ENCODE measurements at places on chromosomes 6 and 20.

- DNase-seq, result no peak
Observed at GRCh38 chr6:1657771-1658165, 48.1 kb downstream of the FOXC1 start.

GRCh38 chr6:55136916-55137315, 37.4 kb upstream of the HCRTR2 start:
- DNase-seq, result no peak

GRCh38 chr20:3661814-3662665, 1.2 kb downstream of the GFRA4 start:
- DNase-seq, result no peak

- no peak for DNase-seq
Observed at GRCh38 chr6:169905041-169905807, 153.8 kb downstream of the ERMARD start.

- DNase-seq, result no peak
Observed at GRCh38 chr6:34534656-34535055, 21.5 kb downstream of the SPDEF start.

DNA sequence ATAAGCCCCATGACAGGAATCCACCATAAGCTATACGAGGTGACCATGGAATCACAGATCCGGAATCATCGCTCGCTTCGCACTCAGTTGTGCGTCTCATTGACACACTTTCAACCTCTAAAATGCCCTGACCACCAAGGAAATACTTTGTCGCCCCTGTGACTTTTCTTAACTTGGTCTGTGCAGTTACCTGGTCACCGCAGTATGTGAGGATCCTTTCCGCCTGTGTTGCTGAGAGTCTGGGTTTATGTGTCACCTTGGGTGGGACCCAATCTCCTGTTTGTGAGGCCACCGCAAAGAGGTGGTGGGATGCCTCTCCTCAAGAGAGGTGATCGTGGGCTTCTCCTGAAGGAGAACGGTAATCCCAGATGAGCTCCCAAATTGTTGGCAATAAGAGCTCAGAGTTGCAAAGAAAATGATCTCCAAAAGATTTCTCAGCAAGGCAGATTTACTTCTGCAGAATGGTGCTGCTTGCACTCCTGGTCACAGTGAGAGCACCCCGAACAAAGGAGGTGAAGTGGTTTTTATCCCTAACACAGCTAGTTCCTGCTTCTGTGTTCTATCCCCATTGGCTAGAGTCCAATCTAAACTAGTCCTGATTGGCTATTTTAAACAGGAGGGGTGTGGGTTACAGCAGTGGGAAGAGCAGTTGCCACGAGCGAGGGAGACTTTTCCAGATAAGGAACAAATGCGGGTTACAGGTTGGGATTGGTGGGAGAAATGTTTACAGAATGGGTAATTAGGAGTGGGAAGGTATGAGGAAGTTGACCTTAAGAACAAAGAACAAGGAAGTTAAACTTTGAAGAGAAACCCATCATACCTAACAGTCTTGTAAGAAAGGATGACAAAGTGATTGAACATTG, 9.1 kb upstream of the ZNFX1 start:
- no peak for DNase-seq

DNA sequence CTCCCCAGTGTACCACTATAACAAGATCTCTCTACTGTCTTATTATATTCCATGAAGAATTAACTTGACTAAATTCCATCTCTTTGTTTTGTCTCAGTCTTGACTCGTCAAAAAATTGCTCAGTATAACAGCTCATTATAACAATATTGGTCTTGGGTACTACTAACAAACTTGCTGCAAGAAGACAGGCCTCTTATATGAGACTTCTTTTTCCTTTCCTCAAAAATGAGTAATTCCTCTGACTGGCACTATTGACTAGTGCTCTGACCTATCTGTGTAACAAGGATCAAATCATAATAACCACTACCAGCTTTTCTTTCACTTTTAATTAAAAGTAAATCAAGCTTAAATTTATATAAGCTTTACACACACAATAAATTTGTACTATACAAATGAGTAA, 91.3 kb upstream of the THEMIS start:
- no peak for DNase-seq

DNA sequence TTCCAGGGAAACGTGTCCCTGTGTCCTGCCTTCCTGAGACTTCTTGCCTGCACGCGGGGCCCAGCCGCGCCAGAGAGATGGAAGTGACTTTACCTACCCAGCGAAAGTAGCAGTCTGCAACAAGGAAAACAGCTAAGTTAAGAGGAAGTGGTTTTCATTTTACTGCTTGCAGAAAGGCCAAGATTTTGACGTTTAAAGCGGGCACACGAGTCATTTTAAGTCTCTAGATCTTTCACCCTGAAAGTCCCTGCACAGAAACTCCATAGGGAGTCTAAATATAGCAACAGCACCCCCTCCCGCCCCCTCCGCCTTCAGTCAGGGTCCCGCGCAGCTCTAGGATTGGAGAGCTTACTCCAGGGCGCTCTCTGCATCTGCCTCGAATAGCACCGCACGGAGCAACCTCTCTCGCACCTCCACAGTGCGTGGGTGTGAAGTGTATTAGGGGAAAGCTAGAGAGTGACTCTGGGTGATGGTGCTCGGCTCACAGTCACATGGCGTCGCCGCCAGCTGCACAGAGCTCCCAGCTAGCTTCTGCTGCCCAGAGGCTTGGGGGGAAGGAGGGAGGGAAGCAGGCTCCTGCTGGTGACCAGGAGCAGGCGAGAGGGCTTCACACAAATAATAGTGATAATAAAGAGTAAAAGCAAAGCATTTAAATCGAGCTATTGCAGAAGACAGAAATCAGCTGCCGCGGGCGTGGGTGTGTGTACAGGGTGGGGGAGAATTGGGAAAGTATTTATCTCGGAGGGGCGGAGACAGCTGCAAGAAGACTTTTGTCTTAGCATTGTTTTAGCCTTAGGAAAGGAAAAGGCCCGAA, 1.8 kb upstream of the KCNQ5 start:
- DNase-seq, result no peak

- DNase-seq, result peak; percentile 87
Observed at GRCh38 chr6:7085911-7086310, 21.9 kb upstream of the RREB1 start.

DNA sequence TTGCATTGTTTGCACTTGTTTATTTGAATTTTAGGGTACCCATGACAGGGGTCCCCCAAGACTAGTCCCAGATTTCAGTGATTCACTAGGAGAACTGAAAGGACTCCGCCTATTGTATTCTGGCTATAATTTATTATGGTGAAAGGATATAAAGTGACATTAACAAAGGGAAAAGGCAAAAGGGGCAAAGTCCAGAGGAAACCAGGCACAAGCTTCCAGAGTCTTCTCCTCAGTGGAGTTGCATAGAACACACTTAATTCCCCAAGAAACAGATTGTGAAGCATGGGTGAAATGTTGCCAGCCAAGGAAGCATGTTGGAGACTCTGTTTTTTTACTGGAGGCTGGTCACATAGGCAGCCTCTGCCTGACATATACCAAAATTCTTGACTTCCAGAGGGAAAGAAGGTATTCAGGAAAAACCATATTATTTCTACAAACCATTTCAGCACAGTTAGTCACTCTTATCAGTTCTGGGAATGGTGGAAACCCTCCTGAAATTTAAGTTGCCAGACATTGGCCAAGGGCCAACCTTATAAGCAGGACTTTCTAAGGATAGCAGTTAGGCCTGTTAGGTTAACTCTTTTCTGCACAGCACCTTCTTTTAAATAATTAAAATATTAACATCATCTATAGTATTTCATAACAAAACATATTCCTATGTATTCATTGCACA, 71.8 kb downstream of the FIG4 start:
- no peak for DNase-seq

Data from lower leg skin (tissue), 4 donors.